ENCODE measurements at places on chromosomes 12 and 14.

DNA sequence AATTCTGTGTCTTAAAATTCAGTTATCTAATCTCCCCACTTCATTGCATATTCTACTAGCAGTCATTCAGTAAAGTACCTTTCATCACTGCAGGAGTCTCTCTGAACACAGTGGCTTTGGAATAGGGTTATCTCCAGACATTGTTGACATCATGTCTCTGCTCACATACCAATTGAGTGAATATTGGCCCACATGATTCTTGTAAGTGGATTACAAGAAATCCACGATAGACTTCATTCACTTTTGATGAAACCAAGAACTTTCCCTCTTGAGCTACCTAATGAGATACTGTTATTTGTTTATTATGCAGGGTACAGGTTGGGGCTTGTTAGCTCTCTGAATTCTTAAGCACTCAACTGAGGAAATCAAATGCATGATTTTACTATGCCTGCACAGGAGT is 284.9 kb downstream of the RAD51B start:
- no peak for DNase-seq

DNA sequence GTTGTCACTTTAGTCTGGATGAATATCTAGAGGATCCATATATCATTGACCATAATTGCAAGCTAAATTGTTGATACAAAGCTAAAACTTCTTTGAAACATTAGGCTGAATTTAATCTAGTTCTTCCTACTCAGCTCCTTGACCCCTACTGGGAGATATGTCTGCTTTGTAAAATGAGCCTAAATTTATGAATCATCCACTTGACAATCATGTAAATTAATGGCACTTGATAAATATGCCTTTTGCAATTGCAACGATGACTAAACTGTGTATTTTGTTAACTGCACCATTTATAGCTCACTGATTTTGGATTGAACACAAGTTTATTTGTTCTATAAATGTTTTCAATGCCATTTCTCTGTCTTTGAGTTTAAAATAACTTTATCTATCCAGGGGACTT is 1616.5 kb upstream of the FLRT2 start:
- no peak for DNase-seq

GRCh38 chr14:34623506-34623905 is 6.4 kb downstream of the SNX6 start:
- DNase-seq = no peak

GRCh38 chr12:115794659-115795081 is 482.8 kb downstream of the MED13L start:
- DNase-seq = no peak

- no peak for DNase-seq
Measured at GRCh38 chr12:103769240-103769945, 71.6 kb downstream of the NT5DC3 start.

DNA sequence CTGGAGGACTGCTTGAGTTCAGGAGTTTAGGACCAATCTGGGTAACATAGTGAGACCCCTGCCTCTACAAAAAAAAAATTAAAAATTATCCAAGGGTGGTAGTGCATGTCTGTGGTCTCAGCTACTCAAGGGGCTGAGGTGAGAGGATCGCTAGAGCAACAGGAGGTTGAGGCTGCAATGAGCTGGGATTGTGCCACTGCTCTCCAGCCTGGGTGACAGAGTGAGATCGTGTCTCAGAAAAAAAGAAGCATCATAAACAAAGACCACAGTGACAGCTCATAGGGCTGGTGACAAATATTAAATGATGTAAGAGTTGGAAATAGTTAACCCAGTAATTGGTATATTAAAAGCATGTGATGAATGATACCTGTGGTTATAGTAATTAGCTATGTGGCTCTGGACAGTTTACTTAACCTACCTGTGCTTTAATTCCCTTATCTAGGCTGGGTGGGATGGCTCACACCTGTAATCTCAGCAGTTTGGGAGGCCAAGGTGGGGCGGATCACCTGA is 68.0 kb downstream of the GSC start:
- DNase-seq = no peak

GRCh38 chr14:49770212-49770817 is 2.4 kb downstream of the KLHDC2 start:
- no peak for DNase-seq

GRCh38 chr12:125210104-125210755 is 145.0 kb downstream of the AACS start:
- no peak for DNase-seq

GRCh38 chr12:87439990-87440827 is 589.0 kb downstream of the C12orf50 start:
- no peak for DNase-seq

DNA sequence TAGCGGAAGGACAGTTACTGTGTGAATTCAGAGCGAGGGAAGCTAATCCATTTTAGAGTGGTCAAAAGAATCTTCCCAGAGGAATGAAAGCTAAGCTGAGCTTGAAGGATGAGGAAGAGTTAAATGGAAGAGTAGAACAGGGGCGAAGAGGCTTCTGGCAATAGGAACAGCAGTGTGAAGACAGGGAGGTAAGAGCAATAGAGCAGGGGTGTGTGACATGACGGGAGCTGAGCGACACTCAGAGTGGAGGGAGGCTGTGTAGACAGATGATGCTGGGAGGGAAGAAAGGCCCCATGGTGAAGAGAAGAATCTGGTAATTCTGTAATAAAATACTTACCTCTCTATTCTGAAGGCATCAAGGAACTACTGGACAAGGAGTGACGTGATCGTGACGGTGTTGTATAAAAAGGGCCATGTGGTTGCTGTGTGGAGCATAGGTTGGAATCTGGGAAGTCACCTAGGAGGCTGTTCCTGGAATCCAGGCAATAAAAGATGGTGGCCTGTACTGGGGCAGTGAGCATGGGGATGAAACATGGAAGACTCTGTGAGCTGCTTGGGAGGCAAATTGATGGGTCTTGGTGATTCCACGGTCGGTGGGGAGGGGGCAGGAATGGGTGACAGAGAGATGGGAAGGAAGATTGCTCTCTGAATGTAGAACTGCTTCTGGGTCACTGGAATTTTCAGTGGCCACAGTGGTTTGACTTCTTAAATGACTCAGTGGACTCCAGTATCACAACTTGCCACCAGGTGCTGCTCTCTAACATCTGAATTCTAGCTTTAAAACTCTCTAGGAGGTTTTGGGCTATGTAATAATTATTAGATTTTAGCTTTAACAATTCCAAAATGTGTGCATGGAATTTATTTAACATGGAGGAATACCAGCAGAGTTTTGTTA is 164.1 kb downstream of the ATP23 start:
- no peak for DNase-seq

- no peak for DNase-seq
Measured at GRCh38 chr12:122174155-122174845, at the start of gene IL31. Gene IL31 (minus strand): TSS chr12:122174221. CDS start chr12:122174172, 49 bp downstream.

GRCh38 chr12:16154990-16155389 is 122.5 kb downstream of the SLC15A5 start:
- no peak for DNase-seq

DNA sequence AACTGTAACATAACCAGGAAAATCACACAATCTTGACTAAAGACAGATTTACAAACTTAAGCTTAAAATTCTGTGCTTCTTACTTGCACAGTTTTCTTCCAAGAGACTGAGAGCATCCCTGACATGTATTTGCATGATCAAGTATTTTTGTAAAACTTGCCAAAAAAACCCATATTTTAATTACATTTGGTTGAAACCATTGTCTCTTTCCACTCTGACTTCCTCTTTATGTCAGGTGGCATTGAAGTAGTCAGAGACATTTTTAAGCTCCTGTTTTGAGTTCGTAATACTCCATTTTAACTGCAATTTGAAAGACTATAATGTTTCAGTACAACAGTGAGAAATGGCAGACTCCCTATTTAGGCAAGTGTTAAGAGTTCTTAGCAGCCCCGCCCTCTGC is 103.6 kb downstream of the ATXN7L3B start:
- no peak for DNase-seq

DNA sequence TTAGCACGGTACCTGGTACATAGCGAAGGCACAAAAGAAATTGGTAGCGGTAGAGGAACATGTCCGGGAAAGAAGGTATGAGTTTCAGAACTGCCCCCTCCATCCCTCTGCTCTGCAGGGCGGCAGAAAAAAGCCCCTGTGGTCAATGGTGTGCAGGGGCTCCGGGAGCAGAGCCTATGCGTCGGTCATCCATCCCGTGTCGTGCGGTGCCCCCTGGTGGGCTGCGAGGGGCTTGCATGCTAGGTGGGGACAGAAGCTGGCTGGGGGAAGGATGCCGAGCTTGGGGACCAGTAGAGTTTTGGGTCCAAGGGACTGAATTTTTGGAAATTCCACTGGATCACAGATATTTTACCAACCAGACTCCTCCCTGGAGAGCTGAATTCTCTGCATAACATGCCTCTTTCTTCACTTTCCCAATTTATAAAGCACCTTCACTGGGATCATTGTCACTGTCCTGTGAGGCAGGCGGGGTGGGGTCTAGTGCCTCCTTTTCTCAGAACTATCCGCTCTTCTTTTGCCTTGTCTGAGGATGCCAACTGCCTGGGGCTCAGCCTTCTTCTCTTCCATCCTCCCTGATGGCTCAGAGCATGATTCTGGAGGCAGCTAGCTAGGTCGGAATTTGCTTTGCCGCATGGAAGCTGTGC is 148.7 kb downstream of the SMOC1 start:
- peak; percentile 83 for DNase-seq

- DNase-seq = no peak
Measured at GRCh38 chr14:52296378-52296777, 17.7 kb upstream of the PTGER2 start.

- no peak for DNase-seq
Measured at GRCh38 chr14:93978735-93979134, 2.4 kb upstream of the ASB2 start.

GRCh38 chr14:67420102-67420739 is 8.3 kb upstream of the PLEK2 start:
- DNase-seq = peak; percentile 48

- DNase-seq = no peak
Measured at GRCh38 chr12:68036642-68037041, 47.4 kb downstream of the IFNG-AS1 start.

DNA sequence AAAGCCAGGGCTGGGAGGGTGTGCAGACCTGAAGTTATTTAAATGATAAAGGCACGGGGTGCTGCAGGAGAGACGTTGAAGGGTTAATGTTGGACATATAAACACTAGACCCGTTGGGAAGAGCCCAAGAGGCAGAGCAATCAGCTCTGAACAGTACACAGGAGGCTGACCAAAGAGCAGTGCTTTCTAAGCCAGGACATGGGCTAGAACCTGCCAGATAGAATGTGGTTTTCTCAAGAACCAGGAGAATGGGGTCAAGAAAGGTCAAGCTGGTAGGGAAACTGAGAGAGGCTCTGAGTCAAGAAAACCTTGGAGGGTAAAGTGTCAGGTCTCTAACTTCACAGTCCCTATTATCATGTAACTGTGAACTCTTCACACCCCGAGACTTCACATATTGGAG is 143.2 kb upstream of the EEA1 start:
- DNase-seq = no peak

DNA sequence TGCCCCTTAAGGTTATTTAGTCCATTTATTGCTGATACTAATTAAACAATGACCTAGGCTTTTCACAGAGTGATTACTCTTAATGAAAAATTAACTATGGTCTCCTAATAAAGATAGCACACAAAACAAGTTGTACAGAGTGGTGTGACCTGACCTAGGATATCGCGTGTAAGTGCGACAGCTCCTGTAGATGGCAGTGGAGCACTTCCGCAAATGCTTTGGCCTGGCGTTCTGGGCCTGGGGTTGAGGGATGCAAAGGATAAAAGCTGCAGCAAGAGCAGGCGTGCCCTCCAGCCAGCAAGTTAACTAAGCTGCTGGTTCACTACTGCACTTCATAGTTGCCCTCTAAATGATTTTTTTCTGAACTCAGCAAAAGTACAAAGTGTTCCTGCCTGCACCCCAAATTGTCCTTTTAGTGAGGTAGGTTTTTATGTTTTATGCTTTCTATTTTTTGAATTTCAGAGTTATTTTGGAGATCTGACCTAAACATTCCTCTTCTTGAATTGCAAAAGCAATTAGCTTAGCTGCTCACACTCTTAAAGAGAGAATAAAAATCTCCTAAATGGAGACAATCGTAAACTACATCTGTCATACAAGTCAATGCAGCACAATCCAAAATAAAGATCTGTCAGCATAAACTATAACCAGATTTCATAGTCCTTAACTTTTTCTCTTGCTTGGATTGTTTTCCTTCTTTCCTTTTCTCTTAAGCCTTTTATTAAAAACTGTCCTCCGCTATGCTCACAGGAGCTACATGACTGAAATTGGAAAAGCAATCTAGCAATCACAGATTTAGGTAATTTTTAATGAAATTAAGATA is 379.6 kb downstream of the LRIG3 start:
- DNase-seq = peak; percentile 65

DNA sequence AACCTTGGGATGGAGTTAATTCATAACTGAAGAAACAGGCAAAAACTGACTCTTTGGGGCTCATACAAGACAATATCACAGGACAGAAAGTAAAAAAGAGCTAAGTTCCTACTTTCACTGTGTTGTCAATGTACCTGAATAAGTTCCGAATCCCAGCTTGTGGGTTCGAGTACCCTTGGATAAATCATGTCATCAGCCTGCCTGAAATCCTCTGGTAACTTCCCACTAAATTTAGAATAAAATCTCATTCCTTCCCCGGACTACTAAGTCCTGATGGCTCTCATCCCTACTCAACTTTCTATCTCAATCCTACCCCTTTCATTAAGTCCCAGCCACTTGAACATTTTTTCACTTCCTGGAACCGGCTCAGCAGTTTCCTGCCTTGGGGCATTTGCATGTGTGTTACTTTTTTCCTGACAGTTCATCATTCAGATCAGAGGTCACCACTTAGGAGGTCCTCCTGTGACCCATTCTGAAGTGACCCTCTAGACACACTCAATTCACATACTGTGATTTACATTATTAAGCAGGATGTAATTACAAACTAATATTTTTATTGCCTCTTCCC is 12.7 kb downstream of the ERP29 start:
- no peak for DNase-seq

GRCh38 chr14:101096551-101096950 is 193.0 kb upstream of the RTL1 start:
- DNase-seq = no peak

DNA sequence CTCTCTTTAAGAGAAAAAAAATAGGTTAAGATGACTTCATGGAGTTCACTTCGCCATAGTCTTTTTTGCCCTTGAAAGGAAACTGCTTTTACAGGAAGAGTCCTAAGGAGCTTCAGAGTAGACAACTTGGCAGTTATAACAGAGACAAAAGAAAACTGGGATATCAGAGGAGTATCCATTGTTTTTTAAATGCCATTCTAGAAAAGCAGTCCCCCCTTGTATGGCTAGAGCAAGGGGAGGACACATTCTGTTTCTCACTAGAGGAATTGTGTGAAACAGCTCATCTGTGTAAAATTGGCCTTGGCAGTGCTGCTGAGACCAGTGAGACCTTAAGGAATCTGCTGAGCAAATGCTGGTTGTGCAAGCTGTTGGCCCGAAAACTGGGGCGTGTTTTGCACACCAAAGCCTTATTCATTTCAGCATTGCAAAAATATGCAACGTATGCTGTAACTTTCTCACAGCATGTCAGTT is 128.0 kb downstream of the GPR135 start:
- no peak for DNase-seq

GRCh38 chr14:95502381-95502950 is 14.0 kb downstream of the SYNE3 start:
- peak; percentile 40 for DNase-seq

GRCh38 chr12:123043536-123044001 is 63.1 kb downstream of the ARL6IP4 start:
- DNase-seq = peak; percentile 80
